Choroid plexus epithelial cell (primary cell): ENCODE measurements at places on chromosomes 11 and 22.
A peak's percentile ranks its signal among the peaks of the same experiment; 100 is the strongest.

- DNase-seq, result no peak
These were observed 50.2 kb downstream of the DDI1 start for GRCh38 chr11:104086621-104087020.

DNA sequence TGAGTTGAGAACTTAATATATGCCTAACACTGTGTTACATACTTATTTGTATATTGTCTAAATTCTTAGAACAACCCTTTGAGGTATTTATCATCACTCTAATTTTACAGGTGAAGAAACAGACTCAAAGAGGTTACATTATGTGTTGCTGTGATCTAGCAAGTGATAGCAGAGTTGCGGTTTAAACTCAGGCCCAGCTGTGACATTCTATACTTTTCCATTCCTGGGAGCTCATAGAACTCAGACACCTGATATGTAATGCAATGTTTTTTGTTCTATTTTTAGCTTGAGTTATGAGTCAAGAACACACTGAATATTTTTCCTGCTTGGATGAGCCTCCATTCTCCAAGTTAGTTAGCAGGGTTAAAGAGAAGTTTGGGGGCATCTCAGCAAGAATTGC is 449.7 kb upstream of the DDI1 start:
- DNase-seq, result peak; percentile 77

DNA sequence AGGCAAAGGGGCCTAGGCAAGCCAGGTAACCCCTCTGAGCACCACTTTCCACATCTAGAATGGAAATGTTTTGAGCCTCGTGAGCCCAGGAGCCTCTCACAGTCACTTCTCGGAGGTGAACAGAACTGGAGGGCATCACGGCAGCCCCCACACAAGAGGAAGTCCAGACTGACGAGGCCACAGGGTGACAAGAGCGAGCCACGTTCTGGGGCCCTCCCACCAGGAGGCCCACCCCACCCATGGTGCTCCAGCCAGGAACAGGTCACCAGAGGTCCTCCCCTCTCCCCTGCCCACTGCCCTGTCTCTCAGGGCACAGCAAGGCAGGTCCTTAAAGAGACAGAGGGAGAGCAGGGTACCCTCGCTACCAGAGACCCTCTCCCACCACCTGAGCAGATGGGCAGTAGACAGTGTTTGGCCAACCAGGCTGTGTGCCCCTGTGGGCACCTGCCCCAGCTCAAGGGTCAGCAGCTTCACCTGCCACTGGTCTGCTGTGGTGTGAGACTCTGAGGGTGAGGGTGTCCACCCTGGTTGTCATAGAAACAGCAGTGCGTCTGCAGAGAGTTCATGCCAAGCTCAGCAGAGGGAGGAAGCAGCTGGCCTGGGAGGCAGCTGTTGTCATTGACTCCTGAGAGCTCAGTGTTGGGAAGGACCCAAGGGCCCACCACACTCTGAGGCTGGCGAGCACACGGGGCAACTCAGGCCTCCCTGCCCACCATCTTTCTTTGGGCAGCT is 31.4 kb downstream of the RSPH14 start:
- DNase-seq, result no peak

DNA sequence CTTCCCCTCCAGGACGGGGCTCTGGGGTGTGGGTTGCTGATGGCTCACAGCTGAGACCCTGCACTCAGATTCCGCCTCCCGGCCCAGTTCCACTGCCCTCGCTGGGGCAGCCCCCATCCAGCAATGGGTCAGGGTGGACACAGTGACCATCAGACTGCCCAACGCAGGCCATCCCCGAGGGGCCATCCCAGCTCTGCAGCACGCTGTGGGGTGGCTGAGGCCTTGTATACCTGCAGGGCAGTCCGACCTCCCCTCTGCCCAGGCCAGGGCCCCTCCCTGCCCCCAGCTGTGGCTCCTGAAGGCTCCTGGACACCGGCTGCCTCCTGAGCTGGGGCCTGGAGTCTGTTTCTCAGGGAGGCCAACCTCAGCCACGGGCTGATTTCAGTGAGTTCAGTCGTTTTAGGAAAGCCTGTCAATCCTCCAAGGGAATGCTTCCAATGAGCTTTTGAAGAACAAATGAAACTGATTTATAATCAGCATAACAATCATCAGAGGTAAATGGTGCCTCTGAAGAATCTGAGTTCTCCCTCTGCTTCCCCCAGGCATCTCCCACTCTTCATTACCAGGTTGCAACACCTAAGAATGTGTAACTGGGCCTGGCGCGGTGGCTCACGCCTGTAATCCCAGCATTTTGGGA is 95.1 kb downstream of the CELSR1 start:
- no peak for DNase-seq

GRCh38 chr11:62504158-62504973 is 42.2 kb downstream of the AHNAK start:
- no peak for DNase-seq

DNA sequence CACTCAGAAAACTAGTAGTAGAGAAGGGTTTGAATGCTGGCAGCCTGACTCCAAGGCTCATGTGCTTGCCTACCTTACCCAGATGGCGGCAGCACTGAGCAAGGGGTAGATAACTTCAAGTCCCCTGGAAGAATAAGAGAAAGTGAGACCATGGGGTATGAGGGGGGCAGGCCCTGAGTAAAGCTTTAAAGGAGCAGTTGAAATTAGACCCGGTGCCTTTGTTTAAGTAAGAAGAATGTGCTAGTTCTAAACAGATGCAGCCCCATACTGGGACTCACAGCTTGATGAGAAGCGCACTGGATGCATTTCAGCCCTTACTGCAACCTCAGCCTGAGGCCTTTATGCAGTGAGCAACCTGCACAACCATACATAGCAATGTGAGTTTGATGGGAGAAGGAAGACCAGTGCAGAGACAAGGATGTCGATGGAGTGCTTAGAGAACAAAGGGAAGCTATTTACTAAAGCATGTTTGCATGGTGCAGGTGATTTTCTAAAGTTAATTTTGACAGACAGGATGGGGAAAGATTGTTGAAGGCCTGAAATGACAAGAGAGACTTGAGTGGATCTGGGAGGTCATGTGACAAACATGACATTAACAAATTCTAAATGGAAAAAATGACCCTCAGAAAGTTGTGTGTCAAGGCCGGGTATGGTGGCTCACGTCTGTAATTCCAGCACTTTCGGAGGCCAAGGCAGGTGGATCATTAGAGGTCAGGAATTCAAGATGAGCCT is 27.1 kb upstream of the TMA7B start:
- peak; percentile 59 for DNase-seq

DNA sequence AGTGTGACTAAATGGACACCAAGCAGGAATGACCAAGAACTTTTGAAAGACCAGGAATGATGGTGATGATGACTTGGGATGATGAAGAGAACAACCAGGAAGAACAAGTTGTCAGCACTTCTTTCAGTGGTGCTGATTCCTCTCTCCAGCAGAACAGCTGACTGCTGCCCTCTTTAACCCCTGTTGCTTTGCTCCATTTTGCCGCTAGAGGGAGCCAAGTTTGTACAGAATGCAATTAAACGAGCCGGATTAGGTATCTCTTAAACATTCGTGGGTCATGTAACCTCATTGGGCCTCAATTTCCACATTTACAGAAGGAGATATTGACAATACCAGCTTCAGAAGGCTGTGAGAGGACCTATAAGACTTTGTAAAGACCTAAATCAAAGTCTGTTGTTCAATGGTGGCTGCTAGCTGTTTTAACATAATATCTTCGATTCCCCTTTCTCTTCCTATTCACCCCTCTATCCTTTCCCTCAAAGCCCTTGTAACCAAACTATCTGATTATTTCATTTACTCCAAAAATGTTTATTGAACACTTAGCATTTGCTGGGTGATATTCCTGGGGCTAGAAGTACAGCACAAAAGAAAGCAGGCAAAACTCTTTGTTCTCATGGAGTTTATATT is 1.9 kb downstream of the OR4S1 start:
- DNase-seq, result peak; percentile 61

DNA sequence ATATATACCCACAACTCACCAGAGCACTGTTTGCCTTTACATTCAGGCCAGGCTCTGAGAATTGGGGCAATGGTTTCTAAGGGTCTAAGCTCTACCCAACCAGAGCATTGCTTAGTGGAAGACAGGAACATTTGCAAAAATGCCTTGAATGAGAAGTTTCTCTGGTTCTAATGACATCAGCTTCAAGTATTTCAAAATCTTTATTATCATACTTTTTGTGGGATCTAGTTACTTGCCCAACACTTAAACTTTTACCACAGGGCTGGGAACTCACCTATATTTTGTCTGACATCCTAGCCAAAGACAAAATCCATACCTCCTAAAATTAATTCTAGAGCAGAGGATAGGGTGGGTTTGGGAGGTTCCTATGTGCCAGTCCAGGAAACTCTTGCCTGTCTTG is 51.5 kb downstream of the INSC start:
- DNase-seq, result peak; percentile 19

GRCh38 chr22:26610072-26610958 is 7.5 kb downstream of the CRYBB1 start:
- DNase-seq, result peak; percentile 80

GRCh38 chr22:39663751-39664150 is 93.2 kb downstream of the CACNA1I start:
- no peak for DNase-seq

DNA sequence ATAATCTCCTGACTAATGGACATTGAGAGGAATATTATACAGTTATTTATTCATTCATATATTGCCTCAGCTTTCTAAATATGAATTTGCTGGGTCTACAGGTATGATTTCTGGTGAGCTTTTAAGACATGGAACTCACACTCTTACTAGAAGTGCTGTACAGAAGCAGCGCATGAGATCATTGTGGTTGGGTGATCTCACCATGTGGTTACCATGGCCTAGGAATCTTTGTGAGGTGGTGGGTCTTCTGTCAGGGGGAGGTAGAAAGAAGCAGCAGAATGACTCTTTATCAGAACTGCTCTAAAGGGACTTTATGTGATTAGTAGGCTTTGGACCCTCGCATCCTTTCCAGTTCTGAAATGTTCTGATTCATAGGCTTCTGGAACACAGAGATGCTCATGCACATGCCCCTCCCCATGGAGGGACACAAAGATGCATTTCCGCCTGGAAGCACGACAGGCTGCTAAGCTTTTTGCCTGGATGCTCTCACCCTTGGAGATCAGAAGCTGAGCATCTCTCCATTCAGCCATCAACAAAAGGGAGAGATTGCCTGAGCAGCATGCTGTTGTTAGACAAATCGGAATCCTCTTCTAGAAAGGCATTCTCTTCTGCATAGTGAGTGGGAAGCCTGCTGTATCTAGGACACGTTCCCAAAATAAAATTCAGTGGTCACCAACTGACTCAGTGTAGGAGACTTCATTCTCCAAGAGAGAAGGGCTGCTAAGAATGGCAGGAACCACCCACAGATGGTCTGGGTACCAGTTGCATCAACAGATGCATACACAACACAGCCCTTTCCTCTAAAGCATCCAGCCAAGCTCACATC is 51.3 kb downstream of the KIRREL3 start:
- DNase-seq, result no peak

DNA sequence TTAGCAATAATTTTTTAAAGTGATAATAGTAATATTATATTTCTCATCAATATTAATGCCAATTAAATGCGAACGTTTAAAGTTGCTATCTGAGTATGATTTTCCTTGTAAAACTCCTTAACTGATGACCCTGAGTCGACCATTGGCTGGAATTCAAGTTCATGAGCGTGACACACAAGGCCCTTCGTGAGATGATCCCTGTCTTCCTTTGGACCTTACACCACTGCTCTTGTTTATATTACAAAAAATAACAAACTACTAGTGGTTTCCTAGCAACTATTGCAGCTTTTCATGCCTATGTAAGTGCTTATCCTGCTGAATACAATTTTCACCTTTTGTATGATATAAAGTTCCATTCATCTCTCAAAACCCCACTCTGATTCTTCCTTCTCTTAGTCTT is 752.9 kb downstream of the CNTN5 start:
- peak; percentile 80 for DNase-seq

GRCh38 chr11:23542189-23542588 is 681.9 kb upstream of the CCDC179 start:
- no peak for DNase-seq

DNA sequence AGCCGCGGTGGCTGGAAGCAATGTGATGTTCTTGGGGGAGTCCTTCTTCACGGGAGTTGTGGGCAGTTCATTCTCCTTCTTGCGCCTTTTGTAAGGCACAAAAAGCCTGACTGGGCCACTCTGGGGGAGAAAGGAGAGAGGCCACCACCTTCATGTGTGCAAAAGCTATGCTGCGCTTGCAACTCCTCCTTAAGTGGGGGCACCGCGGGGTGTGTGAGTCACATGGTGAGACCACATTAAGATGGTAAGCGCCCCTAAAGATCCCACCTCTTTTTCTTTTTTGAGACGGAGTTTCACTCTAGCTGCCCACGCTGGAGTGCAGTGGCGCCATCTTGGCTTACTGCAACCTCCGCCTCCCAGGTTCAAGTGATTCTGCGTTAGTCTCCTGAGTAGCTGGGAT is 14.1 kb downstream of the DEAF1 start:
- DNase-seq, result no peak

DNA sequence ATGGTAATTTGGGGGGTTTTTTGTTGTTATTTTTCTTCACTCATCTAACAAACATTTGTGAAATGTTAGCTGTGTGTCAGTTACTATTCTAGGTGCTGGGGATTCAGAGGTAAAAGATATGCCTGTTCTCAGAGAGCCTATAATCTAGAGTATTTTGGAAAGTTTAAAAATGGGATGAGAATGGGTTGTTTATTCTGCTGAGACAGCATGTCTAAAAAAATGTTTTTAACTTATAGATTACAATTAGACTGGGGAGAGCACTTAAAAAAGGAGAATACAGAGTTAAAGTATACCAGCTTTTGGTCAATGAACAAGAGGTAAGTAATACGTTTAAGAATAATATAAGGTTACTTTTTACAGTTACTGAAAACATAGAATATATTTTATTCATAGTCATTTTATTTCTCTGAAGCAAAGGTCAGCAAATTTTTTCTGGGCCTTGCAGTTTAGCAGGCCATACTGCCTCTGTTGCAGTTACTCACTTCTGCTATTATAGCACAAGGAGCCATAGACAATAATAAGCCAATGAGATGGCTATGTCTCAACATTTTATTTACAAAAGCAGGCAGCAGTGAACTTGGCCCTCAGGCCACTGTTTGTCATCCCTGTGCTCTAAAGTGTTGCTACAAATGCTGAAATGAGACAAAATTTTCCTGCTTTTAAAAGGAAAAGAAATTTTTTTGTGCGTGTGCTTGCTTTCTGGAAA is 60.0 kb downstream of the DKK3 start:
- DNase-seq, result no peak

DNA sequence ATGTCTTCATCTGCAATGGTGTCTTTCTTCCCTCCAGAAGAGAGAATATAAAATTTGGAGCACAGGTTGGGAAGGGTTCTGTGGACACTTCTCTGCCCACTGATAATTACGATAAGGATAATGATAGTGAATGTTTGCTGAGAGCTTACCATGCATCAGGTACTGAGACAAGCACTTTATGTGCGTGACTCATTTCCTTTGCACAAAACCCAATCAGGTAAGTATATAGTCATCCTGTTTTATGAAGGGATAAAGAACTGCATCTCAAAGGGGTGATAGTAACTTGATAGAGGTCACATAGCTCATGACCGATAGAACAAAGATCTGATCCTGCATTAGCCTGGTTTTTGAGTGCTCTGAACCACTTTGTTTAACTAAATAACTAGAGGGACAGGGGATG is 9.4 kb downstream of the DRD2 start:
- DNase-seq, result no peak
